Activated naive CD4-positive, alpha-beta T cell treated with anti-CD3 and anti-CD28 coated beads for 36 hours (primary cell): ENCODE measurements at places on chromosomes 12 and 14. TPM values are rescaled to one million over a fixed set of nuclear protein-coding genes. Genes with fewer than 3 reads are reported as not detected.

DNA sequence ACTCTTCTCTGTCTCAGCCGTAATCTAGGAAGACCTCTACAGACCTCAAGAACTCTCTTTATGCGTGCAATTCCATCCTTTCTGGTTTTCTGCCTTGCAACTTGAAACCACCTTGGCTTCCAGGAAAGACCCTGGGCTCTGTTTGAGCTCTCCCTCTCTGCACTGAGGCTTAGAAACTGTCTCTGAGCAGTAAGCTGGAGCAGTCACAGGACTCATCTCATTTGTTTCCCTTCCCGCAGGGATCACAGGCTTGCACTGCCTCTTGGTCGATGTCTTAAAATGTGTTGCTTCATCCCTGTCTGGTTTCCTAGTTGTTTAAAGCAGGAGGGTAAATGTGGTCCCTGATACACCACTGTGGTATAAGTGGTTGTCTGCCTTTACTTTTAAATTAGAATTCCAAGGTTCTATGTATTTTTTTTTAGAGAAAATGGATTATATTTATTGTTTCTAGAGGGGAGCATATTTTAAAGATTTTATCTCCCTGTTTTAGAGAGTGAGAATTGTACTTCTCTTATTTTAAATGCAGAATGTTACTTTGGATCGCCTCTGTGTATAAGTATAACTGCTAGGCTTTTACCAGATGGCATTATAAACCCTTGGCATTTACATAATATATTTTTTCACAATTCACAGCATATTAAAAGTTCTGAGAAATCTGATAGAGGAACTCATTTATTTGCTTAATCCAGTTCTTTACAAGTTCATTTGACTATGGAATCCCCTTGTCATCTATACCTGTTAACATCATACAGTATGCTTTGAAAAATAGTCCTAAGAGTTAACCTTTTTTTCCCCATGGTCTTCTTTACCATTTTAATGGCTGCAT, 26.4 kb downstream of the EID3 start:
- no peak overlapping the region for H3K4me3 ChIP-seq
- no peaks in the 10 kb centered on the region for H3K4me1 ChIP-seq
- no peaks in the 10 kb centered on the region for H3K27me3 ChIP-seq
- no peak overlapping the region for H3K27ac ChIP-seq
- no peak for DNase-seq

DNA sequence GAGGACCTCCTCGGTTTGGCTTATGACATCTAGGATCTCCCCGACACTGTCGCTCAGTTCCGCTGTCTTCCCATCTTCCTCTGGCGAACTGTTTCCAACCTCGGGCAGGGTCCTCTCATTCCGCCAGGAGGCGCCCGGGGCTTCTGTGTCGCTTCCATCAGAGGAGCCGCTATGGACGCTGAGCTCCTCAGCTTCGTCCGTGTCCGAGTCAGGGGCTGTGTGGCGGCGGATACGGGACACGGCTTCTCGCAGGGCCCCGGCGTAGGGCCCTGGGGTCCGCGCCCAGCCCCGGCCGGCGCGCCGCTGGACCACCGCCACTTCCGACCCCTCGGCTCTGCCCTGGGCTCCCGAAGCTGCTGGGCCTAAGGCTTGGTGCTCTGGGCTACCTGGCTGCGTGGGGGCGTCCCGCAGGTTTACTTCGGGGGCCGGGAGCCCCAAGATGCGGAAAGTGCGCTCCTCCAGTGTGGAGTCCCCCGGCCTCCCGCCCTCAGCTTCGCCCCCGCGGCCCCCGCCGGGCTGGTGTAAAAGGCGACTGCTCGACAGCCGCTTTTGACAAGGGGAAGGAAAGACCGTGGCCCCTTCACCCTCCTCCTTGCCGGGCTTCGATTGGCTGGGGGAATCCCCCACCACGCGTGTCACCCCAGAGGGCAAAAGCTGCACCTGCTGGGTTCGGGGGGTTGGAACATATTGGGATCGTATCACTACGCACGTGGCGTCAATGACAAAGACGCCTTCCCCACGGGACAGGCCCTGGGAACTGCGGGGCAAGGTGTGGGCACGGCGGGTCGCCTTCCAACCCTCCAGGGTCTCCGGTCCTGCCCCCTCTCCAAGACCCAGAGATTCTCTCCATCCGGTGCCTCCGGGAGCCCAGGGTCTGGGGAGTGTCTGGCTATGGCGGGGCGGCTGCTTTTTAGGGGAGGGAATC, 2.1 kb downstream of the DDN start:
- H3K27me3 ChIP-seq = peaks cover 58% of the 10 kb centered on the region
- peak; percentile 81 for DNase-seq
- H3K27ac ChIP-seq = no peak overlapping the region
- peaks cover 35% of the 10 kb centered on the region for H3K4me1 ChIP-seq
- H3K36me3 ChIP-seq = peaks cover 12% of the 10 kb centered on the region

DNA sequence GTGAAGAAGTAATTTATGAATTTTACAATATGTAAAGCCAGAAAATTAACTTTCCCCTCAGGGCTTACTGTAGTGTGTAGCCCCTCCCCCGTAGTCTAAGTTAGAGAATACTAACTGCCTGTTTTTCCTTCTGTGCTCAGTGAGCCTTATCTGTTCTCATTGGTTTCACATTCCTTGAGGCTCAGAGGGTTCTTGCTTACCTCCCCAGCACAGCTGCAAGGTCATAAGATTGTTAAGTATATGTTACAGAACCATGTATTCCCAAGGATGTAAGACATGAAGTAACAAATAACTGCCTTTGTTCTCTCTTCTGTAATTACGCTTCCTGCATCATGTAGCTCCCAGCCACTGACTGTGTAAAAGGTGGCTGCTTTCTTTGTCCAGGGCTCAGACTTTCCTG, 1351.1 kb downstream of the TMEM121 start:
- DNase-seq = no peak
- peaks cover 10% of the 10 kb centered on the region for H3K4me1 ChIP-seq
- H3K27me3 ChIP-seq = peaks cover 30% of the 10 kb centered on the region
- no peak overlapping the region for H3K27ac ChIP-seq
- H3K4me3 ChIP-seq = no peak overlapping the region

- no peaks in the 10 kb centered on the region for H3K36me3 ChIP-seq
- DNase-seq = no peak
- no peak overlapping the region for H3K4me3 ChIP-seq
- no peak overlapping the region for H3K27ac ChIP-seq
- H3K27me3 ChIP-seq = no peaks in the 10 kb centered on the region
These were observed 29.4 kb upstream of the LRP1-AS start for GRCh38 chr12:57176846-57177245.

HIF1A gene
- total RNA-seq = 398 TPM

GALNT16 gene
- total RNA-seq = 0.02 TPM
